Stimulated activated CD4-positive, alpha-beta T cell treated with anti-CD3 and anti-CD28 coated beads, Interleukin-1b, Interleukin-23, amount 100 ng/mL, for 1 hour (primary cell): ENCODE measurements at places on chromosomes 16 and 17.

DNA sequence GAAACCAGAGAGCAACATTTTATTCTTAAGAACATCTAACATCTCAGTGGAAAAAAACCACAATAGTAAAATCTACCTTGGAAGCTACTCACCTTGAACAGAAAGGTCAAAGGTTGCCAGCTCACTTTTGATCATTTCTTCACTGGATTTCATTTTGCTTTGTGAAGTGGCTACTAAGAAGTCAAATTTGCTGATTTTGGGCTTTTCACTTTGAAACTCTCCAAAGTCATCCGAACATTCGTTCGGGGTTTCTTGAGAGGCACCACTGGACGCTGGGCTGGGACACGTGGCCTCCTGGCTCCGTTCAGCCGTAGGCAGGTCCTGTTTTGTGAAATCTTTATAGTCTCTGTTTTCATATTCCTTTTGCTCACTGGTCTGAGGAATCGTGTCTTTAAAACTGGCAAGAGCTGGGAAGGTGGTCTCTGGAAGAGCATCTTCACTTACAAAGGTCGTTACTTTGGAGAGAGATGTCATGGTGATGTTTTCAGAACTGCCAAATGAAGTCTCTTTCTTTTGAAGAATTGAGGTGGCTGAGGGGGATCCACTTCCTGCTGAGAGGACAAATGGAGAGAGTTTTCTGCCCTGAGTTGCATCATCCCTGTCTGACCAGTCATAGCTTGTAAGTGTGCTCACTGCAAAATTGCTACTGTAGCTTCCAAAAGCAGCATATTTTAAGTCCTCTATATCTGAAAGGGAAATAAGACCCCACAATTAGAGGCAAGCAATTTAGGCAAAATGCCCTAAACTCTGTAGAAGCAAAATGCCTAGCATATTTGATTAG, 52.4 kb downstream of the DUSP14 start:
- DNase-seq = no peak

GRCh38 chr16:85243308-85243707, 131.0 kb upstream of the CIBAR2 start:
- no peak for DNase-seq

DNA sequence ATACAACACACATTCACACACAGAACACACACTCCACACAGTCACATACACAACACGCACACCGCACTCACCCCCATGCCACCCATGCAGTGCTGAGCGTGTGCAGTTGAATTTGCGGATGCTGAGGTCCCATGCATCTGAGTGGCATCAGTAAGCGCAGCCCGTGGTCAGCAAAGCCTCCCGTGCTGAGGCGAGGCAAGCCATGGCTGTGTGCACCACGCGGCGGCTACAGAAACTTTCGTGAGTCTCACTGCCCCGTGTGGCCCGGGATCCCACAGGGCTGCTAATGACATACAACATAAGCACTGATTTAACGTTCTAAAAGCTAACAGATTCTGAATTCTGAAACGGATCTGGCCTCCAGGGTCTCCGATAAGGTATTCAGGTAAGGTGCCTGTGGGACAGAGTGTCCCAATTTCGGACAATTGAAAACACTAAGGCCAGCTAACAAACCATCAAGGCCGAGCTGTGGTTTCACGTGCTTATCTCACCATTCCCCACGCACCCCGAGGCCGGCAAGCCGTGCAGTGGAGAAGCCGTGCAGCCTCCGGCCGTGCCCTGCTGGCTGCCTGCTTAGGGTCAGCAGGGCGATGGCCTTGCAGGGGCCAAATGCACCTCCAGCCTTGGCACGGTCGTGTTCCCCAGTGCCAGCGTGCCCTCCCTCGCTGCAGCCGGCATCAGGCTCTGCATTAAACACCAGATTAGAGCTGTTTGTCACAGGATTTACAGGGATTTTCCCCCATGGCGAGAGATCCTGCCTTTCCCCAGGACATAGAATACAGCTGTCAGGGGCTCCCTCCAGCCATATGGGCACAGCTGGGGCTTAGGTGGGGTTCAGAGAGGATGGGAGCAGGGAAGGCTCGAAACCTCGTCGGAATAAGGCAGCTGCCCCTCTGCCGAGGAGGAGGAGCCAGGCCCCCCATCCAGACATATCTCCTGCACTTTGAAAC, 191.7 kb downstream of the C16orf95 start:
- no peak for DNase-seq

DNA sequence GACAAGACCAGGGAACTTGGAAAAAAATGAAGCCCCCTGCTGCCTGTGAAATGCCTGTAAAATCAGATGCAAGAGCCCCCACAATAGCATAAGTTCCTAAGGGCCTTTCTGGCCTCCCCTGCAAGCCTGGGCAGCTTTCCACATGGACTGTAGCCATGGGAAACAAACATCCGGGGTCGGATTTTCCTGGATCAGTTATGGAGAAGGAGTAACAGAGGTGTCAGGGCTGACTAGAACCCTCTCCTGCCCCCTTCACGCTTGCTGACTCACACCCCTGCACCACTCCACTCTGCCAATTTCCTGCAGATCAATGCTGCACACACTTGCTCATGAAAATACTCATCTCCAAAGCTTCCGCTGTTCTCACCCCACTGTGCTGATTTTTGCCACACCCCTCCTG, 258.6 kb downstream of the CBLN1 start:
- no peak for DNase-seq

- DNase-seq = no peak
Observed at GRCh38 chr17:51189628-51190027, 23.4 kb downstream of the NME2 start.

- no peak for DNase-seq
Observed at GRCh38 chr17:40412880-40413279, 4.8 kb downstream of the TOP2A start.

GRCh38 chr16:29806099-29806579, at the start of gene MAZ:
Gene MAZ, plus strand, starts transcription at chr16:29806529. Its CDS starts 173 bp downstream, at chr16:29806702.
- no peak for DNase-seq

- no peak for DNase-seq
Observed at GRCh38 chr16:2085669-2086068, 37.9 kb downstream of the TSC2 start.

DNA sequence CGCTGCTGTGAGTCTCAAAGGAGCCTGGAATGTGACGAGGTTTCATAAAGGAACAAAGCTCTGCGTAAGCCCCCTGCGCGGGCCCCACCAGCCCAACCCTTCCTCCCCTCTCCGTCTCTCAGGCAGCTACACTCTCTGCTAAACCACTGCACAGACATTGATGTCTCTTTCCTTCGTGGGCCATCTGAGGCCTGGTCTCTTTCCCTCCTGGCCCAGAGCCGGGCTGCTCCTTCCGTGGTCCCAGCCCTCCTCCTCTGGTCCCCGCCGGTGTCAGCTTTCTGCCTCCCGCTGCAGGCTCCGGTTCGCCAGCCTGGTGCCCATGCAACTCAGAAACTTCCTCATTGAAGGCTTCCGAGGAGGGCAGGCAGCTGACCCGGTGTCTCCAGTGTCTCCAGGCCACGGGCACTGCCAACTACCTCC, 7.4 kb downstream of the SCARF1 start:
- DNase-seq = no peak

DNA sequence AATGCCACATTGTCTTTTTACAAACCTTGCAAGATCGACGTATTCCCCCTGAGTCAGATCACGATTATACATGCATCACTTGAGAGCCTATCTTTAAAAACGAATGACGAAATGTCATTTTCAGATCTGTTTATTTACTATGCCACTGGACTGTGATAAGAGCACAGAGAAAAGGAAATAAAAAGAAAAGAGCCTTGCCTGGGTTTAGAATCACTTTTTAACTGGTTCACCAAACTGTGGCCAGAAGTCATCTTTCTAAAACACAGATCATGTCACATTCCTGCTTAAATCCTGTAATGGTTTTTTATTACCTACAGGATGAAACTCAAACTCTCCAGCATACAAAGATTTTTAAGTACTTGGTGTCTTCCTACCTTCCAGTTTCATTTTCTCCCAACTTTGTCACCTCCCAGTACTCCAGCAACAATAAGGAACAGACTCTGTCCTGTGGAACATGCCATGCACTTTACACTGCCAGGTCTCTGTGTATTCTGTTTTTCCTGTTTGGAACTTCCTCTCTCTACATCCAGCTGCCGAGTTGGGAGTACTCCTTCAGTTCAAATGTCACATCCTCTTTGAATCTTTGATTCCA, 91.5 kb downstream of the SNX11 start:
- no peak for DNase-seq

GRCh38 chr17:602436-602835, 112.2 kb downstream of the VPS53 start:
- no peak for DNase-seq

DNA sequence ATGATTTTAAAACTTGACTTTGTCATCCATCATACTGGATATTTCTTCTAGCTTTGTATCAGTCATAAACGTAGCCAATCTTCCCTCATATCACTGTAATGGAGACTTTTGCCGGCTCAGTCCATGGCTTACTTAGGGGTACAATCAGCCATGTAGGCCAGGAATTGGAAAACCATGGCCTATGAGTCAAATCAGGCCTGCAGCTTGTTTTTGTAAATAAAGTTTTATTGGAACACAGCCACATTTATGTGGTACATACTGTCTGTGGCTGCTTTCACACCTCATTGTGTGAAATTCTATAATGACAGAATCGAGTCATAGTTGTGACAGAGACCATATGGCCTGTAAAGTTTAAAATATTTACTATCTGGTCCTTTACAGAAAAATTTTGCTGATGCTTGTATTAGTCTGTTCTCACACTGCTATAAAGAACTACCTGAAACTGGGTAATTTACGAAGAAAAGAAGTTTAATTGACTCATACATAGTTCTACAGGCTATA, 64.5 kb upstream of the CDH13 start:
- no peak for DNase-seq

DNA sequence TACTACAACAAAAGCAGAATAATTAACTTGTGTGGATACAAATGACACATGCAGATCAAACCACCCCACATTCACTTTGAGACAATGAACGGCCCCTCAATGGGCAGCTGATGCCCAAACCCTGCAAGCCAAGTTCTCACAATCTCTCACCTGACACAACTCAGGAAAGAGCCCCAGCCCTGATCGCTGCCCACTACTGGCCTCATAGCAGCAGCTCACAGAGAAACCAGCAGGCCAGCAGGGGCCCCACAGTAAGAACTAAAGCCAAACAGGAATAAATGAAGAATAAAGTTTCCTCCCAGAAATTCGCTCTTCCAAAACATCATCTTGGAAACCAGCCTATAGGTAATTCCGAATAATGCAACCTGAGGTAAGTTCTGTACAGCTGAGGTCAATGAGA, 7.7 kb downstream of the AKTIP start:
- no peak for DNase-seq

DNA sequence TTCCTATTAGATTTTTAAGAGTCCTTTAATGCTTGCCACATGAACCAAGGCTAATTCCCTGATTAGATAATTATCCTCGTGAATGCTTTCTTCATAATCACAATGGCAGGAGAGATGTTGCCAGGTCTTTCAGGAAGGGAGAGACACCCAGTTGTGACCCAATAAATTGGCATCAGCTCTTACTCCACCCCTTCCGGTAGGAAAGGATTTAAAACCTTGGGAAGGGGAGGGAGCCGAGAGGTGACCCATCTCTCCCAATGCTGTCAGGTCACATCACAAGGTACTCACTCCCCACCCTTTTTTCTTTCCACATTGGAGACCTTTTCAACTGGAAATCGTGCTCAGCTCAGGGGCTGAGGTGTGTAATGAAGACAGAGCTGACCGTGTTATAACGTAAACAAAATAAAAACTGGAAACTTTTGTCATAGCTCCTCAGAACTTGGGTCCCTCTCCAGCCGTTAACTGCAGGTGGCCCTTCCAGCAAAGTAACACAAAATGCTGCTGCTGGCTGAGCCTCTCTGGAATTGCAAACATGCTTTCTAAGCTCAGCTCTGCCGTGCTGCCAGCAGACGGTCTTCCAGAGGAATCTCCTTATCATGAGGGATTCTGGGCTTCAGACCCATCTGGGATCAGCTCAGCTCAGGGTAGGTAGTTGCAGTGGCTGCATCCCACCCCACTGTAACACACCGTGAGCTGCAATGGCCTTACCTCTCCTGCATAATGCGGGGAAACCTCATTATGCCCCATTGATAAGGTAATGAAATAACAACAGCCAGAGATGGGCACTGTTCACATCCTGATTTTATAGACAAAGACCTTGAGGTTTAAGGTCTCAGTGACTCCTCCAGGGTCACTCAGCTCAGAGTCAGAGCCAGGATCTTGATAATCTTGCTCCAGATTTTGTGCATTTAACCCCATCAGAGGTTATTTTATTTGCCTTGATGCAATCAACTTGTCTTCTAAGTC, 15.6 kb downstream of the TMEM100 start:
- no peak for DNase-seq

DNA sequence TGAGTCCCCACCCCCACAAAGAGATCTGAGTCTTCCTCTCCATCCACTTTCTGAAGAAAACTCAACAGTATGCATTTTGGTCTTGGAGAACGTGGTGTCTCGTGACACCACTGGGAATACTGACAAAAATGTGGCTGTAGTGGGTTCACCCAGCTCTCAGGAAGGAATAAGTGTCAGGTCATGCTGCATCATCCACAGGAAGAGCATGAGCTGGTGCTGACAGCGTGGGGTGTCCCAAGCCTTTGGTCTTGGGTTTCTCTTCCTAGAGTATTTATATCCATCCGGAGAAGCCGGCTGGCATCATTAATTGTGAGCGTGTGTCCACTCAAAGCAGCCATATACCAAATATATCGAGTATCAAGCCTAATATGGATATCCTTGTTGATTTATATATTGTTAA, 55.9 kb downstream of the C17orf67 start:
- DNase-seq = no peak

DNA sequence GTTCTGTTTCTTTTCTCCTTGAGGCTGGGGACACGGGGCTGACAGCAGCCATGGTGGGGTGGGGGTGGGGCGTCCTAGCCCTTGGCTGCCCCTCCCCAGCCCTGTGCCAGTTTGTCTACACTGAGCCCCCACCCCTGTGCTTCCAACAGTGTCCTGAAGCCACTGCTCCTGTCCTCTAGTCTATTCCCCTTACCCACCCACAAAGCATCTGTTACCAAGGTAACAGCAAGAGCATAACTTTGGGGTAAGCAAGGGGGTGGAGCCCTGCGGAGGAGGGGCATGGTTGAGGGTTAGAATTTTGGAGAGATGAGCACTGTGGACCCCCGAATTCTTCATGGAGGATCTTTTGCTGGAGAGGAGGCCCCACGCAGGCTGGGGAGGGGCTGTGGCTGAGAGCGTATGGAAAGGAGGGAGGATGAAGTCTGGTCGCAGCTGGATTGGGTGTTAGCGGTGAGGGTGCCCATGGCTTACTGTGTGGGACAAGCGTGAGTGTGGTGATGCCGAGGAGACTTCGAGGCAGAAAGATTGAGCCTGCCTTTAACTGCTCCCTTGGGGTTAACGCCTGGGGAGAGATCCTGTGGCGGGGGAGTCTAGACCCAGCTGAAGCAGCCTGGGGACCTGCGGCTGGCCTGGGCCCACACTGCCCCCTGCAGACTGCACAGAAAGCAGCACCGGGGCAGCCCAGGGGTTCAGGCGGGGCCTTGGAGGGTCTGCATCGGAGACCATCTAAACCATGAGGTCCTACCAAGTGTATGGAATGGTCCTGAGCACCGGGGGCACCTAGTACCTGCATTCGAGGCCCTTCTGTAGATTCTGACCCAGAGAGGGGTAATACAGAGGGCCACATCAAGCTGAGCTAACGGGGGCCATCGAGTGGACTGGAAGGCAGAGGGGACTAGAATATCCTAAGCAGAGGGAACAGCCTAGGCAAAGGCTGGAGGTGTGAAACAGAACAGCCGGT, 6.1 kb upstream of the STAC2 start:
- DNase-seq = no peak

- DNase-seq = no peak
Observed at GRCh38 chr17:58085039-58085715, 2.0 kb downstream of the DYNLL2 start.
